Karpas-422 (cell line): ENCODE measurements at places on chromosomes 5 and 9. TPM values are rescaled to one million over a fixed set of nuclear protein-coding genes. Genes with fewer than 3 reads are reported as not detected.

SOHLH1 gene
- total RNA-seq: not detected in 2 replicates

PCDHA8 gene
- total RNA-seq: not detected in 2 replicates

MATR3 gene
- total RNA-seq: 188 and 245 TPM in 2 replicates

UIMC1 gene
- total RNA-seq: 38.0 and 57.7 TPM in 2 replicates

TEX48 gene
- not detected in 2 replicates for total RNA-seq

GARIN3 gene
- total RNA-seq: not detected in 2 replicates

BSPRY gene
- not detected in 2 replicates for total RNA-seq

PCDHGB2 gene
- total RNA-seq: 9.8 and 11.5 TPM in 2 replicates

IFNA5 gene
- total RNA-seq: not detected in 2 replicates

GFPT2 gene
- 11.7 TPM in 1 of 2 replicates, not detected in the other for total RNA-seq

PCDHGA10 gene
- total RNA-seq: 8.5 and 11.2 TPM in 2 replicates

OCLN gene
- total RNA-seq: 2.8 and 3.5 TPM in 2 replicates

ENTREP1 gene
- total RNA-seq: not detected in 2 replicates

CATSPER3 gene
- not detected in 2 replicates for total RNA-seq

ELAVL2 gene
- not detected in 2 replicates for total RNA-seq

ROR2 gene
- total RNA-seq: not detected in 2 replicates

MEIKIN gene
- not detected in 2 replicates for total RNA-seq

ASPN gene
- not detected in 2 replicates for total RNA-seq
